Cardiac muscle cell (in vitro differentiated cells and primary cell): ENCODE measurements at places on chromosomes 3 and 15.
A peak's percentile ranks its signal among the peaks of the same experiment; 100 is the strongest.

- DNase-seq = no peak
Measured at GRCh38 chr3:117128133-117128532, 418.6 kb downstream of the TUSC7 start.

DNA sequence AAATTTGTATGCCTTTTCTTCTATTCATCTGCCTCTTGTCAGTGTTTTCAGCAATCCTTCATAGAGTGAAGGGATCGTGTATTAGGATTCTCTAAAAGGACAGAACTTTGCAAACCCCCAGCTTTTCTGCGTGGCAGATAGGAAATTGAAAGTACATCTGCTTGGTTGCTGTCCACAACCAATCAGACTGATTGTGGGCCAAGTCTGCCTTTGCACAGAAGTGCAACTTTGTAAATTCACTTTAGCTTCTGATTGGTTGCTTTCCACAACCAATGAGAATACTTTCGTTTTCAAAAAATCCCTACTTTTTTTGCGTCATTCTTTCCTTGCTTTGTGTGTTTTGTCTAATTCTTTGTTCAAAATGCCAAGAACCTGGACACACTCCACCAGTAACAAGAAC lies 847.4 kb downstream of the FHIT start:
- DNase-seq = no peak

DNA sequence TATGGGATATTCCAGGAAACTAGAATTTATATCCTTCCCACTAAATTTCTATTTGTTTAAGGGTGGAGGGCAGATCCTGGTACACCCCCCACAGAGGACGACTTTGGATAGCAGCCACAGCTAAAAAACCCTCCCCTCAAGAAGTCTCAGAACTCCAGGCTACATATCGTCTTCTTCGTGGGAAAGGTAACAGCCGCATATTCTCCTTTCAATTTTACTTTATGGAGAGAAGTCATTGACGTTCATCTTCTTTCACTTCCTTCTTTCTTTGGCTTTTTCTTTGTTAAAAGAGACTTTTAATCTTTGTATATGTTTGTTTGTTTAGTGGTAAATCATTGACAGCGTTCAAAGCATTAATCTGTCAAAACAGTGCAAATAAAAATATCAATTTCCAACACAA lies 36.3 kb downstream of the TRIP4 start:
- no peak for DNase-seq

GRCh38 chr3:52645549-52645948 lies 40.2 kb downstream of the PBRM1 start:
- DNase-seq = no peak

DNA sequence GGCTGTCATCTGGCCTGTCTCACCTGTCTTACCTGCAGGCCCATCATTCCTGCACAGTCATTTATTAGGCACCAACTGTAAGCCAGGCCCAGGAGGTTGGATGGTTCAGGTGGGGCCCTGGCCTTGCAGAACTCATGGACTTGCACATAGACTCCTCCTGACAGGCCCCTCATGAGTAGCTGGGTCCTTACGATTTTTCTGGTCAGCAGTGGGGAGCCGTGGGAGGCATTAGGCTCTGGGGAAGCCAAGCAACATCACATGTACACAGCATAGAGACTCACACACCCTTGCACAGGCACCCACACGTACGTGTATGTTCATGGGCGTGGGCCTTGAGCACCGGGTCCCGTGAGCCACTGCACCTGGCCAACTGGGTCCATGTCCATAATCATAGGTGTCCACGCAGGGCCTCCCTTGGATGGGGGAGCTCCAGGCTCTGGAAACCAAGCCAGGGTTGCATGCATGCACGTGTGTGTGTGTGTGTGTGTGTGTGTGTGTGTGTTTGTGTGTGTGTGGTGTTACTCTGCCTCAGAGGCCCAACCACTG lies 20.3 kb downstream of the CISH start:
- no peak for DNase-seq

DNA sequence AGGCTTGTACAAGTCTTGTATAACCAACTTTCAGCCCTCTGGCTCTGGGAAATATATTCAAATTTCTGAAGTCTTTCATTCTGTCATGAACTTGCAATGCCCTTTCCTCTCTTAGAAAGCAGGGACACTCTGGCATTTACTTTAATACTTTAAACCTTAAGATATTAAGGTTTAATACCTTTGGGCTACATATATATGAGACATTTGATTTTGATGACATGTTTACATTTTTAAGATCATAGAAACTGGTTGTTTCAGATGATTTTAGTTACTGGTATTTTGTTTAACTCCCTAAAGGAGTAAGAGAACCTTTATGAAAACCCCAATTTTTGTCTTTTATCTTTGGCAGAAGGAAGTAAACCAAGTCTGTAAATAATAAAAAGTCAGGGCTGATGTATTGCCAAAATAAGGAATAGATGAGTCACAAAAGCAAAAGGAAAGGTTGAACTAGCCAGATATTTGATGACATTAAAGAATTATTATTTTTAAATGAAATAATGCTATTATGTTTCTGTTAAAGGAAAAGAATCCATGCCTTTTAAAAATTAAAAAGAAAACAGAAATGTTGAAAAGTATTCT lies 579.0 kb upstream of the CBLB start:
- DNase-seq = no peak

- DNase-seq = no peak
Measured at GRCh38 chr15:100784493-100785180, 95.0 kb upstream of the ALDH1A3 start.

DNA sequence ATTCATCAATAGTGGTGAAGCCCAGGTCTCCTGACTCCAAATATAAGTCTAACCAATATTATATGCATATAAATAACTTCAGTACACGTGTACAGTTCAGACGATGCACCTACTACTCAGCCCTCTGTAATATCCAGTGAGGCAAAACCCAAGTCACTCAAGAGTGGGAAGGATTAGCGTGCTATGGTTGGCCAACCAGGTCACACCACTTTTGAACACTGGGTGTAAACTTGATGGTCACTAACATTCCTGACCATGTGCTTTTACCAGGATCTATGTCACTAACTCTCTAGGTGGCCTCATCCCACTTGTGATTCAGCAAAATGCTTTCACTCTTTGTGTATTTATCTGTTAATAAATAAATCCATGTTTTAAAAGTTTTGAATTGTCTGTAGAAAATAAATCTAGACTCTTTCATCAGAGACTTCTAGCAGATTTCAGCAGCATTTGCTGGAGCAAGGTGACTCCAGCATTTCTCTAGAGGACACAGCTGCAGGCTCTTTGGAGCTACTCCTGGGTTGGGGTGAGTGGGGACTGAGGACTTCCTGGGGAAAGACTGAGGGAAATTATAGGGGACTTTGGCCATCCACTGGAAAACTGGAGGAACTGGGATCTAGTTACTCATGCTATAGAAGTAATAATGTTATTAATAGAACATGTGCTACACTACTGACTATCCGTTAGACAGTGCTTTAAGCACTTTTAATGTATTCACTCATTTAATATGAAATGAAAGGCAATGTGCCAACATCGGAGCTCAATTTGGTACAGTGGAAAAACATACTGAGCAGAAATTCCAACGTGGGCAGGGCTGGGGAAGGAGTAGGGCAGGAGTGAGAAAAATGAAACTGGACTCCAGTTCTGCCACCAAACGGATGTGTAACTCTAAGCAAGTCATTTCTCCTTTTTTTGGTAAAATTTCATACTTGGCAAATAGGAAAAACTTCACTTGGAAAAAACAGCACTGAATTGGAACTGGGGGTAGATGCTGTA lies 97.9 kb downstream of the RORA start:
- no peak for DNase-seq

GRCh38 chr3:188283347-188283746 lies 129.4 kb downstream of the LPP start:
- DNase-seq = peak; percentile 80

GRCh38 chr15:58980351-58980939 lies 7.0 kb upstream of the RNF111 start:
- DNase-seq = peak; percentile 27

DNA sequence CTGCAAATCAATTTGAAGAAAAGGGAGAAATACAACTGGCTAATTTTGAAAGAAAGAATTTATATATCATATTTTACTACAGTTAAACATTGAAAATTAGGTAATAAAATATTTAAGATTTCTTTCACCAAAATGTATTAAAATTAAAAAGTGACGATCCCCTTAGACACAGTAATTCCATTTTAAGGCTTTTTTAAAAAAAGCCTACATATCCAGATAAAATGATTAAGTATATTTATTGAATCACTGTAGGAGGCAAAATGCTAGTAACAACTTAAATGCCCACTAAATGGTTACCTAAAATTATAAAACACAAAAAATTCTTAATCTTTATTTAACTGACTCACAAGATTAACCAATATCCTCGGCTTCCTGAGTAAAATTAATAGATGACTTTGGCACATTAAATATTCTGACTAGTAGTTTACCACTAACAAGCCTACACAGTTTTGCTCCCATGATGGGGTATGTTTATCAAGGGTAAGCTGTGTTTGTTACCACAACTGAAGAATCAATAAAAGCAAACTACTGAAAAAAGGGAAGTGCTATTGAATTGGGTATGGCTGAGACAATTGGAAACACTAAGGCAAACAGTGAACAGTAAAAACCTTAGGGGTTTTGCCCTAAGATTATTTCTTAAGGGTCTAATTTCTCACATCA lies 28.4 kb downstream of the ANKRD28 start:
- DNase-seq = no peak

GRCh38 chr3:192928720-192929119 lies 11.1 kb upstream of the MB21D2 start:
- no peak for DNase-seq

GRCh38 chr3:37921025-37921424 lies 59.3 kb downstream of the CTDSPL start:
- no peak for DNase-seq

DNA sequence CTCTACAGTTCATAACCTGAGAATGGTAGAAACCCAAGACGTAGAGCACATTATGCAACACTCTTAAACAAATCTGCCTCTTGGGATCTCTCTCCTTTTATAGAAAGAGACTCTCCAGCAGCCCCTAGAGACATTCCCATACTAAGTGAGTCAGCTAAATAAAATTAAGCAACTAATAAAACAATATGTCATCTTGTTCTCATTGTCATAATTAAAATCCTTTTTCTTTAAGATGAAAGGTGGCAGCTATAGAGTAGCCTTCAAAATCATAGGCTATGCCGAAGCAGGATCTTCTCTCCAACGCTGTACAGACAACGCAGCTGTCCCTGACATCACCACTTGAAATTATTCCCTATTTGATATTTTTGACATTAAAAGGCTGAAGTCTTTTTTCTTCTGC lies 790.0 kb downstream of the FHIT start:
- no peak for DNase-seq

DNA sequence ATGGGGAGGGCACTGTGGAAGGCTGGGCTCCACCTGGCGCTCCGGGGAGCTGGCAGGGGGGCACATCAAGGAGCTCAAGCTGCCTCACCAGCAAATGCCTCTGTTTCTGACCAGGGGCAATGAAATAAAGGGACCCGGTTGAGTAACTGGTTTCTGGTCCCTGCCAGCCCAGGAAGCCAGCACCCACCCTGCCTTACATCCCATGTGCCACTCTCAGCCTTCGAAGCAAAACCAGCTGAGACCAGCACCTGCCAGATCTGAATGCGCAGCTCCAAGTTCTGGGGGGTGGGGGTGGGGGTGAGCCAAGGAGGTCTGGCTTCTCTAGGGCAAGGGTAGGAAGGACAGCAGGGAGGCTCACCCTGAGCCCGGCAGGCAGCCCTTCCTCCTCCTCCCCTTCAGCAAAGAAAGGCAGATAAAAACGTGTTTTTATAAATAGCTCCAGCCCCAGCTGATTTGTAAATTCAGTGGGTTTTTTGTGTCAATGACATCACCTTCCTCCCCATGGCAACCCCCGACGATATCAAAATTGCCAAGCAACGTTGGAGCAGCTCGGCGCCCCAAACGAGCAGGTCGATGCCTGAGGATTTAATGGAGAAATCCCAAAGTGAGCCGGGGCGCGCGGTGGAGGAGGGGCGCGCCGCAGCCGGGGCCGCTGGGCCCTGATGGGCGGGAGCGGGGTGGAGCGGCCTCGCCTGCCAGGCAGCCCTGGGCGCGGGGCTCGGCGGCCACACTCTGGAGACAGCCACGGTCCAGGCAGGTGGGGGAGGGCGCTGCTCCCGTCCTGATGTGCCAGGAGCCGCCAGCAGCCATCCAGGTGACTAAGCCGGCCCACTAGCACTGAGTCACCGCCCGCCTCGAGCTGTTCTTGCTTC lies at the start of gene PAK6:
Gene PAK6 (plus strand): TSS at position 532 of the 872 bp plus-strand sequence. CDS start 25,723 bp downstream, outside the sequence.
- DNase-seq = peak; percentile 44

- DNase-seq = no peak
Measured at GRCh38 chr3:157443905-157444796, 7.5 kb downstream of the PTX3 start.

DNA sequence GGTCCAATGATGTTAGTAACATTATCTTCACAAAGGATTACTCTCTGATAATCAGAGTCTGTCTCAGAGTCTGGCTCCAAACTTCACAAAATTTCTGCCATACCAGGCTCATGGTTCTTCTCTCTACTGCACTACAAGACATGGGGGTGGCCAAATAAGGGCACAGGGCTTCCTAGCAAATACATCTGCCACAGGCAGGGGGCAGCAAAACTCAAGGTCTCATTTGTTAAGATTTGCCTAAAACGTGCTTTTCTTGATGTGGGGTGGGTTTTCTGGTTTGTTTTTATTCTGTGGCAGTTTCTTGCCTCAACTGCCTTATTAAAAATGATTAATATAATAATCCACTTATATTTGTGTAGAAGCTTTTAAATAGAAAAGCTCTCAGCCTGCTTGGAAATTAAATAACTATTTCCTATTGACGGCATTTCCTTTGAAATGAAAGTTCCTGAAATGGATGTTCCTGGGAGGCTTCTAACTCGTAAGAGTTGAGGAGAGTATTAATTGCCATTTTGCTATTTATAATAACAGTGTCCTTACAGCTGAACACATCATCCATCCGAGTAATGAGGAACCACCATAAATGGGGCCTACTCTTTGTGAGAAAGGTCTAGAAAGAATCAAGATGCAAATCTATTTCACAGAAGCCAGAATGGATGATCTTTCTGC lies 53.8 kb downstream of the SST start:
- DNase-seq = peak; percentile 72
